ENCODE measurements at places on chromosomes 7 and 10.

GRCh38 chr7:99653754-99654153 lies 26.0 kb downstream of the CYP3A5 start:
- no peak for DNase-seq

GRCh38 chr10:77919713-77920108 lies 6.8 kb downstream of the DLG5 start:
- DNase-seq: no peak

- no peak for DNase-seq
These were observed 66.1 kb downstream of the ZMYND11 start for GRCh38 chr10:201328-201771.

- DNase-seq: no peak
These were observed 14.8 kb downstream of the NPS start for GRCh38 chr10:127563718-127564553.

GRCh38 chr10:13834581-13835286 lies 248.0 kb downstream of the PRPF18 start:
- DNase-seq: no peak

- no peak for DNase-seq
These were observed 57.9 kb upstream of the ITGB1 start for GRCh38 chr10:33015761-33016547.

GRCh38 chr10:49135575-49136313 lies 1.9 kb upstream of the FAM170B start:
- no peak for DNase-seq

Measured in CD4-positive, alpha-beta T cell treated with Interleukin-12 subunit alpha and Interleukin-12 subunit beta, for 1 hour (primary cell).